ENCODE measurements at places on chromosomes 3 and 15.

GRCh38 chr15:38070778-38071177 lies 136.3 kb downstream of the TMCO5A start:
- no peak for DNase-seq

- no peak for DNase-seq
These were observed 39.0 kb downstream of the CHDH start for GRCh38 chr3:53807117-53807810.

DNA sequence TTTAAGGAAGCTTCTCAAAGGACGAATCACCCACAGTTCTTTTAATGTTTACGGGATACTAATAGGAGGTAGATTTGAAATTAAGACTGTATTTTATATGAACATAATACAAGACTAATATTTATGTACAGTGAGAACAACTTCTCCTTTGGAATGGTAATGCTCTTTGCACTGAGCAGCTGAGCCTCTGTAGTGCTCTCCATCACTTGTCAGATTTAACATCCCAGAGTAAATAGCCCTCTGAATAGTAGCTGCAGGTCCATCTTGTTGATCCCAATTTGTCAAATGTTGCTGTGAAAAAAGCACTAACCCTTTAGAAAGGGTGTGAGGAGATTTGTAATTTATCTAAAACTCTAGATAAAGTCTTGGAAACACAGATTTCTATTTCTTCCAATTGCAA lies 351.4 kb upstream of the KCNMB2 start:
- DNase-seq: no peak

DNA sequence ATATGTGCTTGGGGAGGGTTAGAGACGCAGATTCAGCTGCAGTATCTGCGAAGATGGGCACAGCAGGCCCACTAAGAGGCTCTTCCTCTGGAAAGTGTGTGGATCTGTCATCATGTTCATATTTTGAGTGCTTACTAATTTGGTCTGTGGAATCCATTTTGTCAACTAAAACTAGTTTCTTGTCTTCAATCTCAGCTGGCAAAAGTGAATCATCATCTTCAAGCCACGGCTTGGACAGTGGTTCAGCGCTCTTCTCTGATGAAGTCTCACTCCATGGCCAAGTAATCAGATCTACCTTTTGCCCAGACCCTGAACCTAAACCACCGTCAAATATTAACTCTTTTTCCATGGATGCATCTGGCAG lies 76.2 kb downstream of the IMPG2 start:
- no peak for DNase-seq

- DNase-seq: no peak
These were observed 360.4 kb upstream of the CDIN1 start for GRCh38 chr15:36218991-36219390.

DNA sequence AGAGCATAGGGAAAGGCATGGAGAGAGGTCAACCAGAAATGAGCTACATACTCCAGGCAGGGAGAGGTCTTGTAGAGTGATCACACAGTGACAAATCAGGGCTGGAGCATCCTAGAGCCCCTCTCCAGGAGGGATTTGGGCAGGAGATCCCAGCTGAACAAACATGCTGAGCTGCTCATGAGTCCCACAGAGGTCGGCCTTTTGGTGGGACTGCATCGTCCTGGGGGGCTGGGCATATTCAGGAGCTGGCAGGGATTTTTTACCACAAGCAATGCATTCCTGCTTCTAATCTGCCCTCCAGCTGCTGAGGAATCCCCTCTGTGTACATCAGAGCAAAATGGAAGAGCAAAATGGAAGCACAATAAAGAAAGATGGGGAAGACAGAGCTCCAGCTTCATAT lies 94.9 kb downstream of the NTRK3 start:
- no peak for DNase-seq

DNA sequence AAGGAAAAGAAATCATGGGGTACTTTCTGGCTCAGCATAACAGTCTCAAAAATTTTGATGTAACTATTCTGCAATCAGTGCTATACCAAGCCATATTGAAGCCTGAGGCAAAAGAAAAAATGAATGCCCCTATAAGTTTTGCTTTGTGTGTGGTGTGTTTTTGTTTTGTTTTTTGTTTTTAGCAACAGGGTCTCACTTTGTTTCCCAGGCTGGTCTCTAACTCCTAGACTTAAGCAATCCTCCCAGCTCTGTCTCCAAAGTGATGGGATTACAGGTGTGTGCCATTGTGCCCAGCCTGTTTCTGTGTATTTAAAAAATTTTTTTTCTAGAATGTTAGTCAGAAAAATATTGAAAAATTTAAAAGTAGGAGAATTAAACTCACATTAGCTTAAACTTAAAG lies 93.2 kb downstream of the ZNF280D start:
- no peak for DNase-seq

DNA sequence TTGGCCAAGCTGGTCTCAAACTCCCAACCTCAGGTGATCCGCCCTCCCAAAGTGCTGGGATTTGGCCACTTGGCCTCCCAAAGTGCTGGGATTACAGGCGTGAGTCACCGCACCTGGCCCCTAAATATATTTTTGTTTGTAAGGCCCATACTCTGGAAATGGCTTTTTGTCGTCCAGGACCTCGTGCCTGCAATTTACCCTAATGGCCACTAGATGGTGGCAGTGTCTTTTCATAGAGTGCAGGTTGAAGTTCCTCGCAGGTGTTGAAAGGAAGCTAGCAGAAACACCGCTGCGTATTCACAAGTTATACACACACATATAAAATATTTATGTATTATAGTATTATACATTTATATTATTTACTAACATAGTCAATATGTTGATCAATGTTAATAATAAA lies 97.2 kb downstream of the LRTM1 start:
- no peak for DNase-seq

GRCh38 chr3:140092848-140093536 lies 158.0 kb downstream of the CLSTN2 start:
- no peak for DNase-seq

DNA sequence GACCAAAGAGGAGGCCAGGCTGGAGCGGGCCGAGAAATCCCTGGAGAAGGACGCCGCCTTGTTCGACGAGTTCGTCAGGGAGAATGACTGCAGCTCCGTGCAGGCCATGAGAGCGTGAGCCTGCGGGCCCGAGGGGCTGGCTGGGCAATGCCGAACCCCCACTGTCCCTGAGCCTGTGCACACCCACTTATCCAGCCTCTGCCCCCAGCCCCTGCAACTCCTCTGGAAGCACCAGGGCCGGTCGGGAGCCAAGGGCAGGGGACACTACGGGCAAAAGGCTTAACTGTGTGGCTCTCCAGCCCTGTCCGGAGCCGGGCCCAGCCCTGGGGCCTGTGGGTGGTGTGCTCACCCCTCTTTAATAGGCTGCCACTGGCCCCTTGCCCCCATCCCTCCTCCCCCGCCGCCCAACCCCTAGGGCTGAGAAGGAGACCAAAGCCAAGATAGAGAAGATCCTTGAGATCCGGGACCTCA lies 24.0 kb downstream of the CFAP100 start:
- DNase-seq: no peak

GRCh38 chr15:68502398-68502901 lies 70.5 kb upstream of the ITGA11 start:
- DNase-seq: no peak

DNA sequence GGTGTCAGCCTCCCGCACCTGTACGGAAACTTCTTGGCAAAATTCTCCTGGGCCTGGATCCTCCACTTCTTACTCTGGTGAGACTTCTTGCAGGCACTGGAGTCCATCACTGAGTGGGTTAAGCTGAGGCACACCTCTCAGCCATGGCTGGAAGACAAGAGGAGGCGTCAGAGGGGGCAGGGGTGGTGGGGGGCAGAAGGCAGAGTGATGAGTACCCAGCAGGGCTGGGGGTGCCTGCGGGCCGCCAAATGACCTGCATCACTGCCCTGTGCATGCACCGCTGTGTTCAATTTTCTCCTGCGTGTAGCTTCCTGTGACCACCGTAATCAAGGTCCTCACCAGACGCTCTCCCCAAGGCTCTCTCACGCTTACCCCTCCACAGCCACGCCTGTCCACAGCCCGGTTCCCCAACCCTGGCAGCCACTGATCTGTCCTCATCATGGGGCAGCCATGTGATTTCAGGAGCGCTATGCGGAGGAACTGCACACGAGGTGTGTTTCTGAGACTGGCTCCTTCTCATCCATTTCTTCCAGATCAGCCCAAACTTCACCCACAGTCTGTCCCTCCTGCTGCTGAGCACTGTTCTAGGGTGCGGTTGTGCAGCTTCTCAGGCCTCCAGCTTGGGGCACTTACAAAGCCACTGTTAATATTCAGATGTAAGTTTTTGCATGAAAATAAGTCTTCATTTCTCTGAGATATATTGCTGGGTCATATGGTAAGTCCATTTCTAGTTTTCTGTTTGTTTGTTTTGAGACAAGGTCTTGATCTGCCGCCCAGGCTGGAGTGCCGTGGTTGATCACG lies 5.2 kb downstream of the C3orf22 start:
- DNase-seq: no peak

- DNase-seq: no peak
These were observed 31.5 kb downstream of the MGLL start for GRCh38 chr3:127790882-127791183.

DNA sequence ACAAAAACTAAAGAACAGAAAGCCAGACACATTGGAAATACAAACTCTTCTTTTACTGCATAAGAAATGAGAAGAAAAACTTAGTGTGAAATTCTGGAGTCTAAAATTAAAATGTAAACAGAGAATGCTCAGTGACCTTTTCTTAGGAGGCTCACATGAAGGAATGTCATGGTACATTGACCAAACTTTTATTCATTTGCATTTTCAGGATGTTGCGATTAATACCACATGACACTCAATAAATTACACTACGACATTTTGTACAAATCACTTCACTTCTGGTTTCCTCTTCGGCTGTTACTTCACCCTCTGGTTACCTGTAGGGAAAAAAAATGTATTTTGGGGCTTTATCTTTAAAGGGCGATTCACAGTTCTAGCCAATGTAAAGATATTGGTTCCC lies 56.4 kb upstream of the ACTC1 start:
- no peak for DNase-seq

GRCh38 chr3:187769771-187770170 lies 24.5 kb upstream of the BCL6 start:
- no peak for DNase-seq

GRCh38 chr3:4582624-4583023 lies 89.5 kb downstream of the ITPR1 start:
- no peak for DNase-seq
